ENCODE measurements at places on chromosomes 6 and 20.

- DNase-seq = no peak
These were observed 25.3 kb downstream of the MDFI start for GRCh38 chr6:41663568-41663967.

- DNase-seq = no peak
These were observed 91.7 kb downstream of the GJA10 start for GRCh38 chr6:89985751-89986493.

GRCh38 chr6:107698146-107698545 lies 126.0 kb downstream of the SCML4 start:
- no peak for DNase-seq

GRCh38 chr6:146551545-146551944 lies 7.9 kb downstream of the RAB32 start:
- DNase-seq = no peak

- no peak for DNase-seq
These were observed 23.7 kb upstream of the FUCA2 start for GRCh38 chr6:143535189-143535614.

DNA sequence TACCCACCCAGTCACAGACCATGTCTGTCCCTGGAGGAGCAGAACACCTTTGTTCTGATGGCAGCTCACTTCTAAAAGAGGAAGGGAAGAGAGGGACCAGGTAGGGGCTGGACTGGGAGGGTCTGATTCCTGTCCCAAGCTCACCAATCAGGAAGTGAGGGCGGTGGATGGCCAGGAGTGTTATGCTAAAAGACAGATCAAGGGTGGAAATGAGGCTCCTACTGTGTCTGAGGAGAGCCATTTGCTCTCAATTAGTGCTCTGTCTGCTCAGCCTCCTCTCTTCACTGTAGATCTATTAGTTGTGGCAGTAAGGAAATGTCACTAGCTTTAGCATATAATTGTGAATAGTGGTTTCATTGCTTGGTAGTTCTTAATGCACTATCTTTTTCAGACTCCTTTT lies 72.5 kb downstream of the ARMC2 start:
- DNase-seq = no peak

DNA sequence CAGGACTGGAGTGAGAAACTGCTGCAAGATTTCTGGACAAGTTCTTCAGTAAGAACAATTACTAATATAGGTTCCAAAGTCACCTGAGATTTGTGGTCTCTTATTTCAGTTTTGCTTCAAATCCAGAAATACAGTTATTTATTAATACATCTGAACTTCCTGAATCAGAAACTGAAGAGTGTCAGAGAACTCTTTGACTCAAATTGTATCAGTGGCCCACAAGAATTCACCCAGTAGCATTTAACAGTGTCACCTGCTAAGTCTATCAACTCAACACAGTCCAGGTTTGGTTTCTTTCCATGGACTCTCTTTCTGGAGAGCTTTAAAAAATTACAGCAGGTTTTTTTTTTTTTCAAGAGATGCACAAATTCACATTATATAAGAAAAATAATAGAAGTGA lies 18.8 kb upstream of the NHSL1 start:
- DNase-seq = no peak

GRCh38 chr6:131321589-131321988 lies 186.3 kb downstream of the AKAP7 start:
- no peak for DNase-seq

DNA sequence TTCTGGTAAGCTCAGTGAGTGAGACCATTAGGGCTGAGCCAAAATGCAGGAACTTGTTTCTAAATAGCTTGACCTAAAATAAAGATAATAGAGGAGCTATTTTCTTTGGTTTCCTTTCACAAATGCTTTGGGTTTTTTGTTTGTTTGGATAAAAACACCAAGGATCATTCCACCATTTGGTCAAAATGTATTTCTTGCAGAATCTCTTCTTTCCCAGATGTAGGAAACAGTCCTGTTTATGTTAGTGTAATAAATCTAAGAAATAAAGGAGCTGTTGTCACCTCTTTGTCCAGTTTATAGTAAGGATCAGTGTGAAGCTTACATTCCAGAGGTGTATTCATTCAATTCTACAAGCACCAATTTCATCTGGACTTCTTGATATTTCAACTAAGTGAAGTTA lies 297.8 kb downstream of the GJA1 start:
- DNase-seq = no peak

DNA sequence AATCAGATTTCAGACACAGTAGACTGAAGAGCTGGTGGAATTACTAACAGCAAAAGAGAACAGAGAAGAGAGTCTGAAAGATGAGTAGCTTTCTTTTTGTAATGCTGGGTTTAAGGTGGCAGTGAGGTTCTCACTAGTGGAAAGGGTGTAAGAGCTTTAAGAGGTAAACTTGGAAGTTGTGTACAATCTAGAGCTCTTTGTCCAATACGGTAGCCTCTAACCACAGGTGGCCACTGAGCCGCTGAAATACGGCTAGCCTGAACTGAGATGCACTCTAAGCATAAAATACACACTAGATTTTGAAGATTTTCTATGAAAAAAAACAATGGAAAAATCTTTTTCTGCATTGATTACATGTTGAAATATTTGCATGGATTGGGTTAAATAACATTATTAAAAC lies 4.0 kb downstream of the ELOVL2 start:
- DNase-seq = no peak

GRCh38 chr6:169162249-169162648 lies 91.4 kb downstream of the THBS2 start:
- no peak for DNase-seq

- no peak for DNase-seq
These were observed 75.8 kb downstream of the BCKDHB start for GRCh38 chr6:80182308-80182707.

DNA sequence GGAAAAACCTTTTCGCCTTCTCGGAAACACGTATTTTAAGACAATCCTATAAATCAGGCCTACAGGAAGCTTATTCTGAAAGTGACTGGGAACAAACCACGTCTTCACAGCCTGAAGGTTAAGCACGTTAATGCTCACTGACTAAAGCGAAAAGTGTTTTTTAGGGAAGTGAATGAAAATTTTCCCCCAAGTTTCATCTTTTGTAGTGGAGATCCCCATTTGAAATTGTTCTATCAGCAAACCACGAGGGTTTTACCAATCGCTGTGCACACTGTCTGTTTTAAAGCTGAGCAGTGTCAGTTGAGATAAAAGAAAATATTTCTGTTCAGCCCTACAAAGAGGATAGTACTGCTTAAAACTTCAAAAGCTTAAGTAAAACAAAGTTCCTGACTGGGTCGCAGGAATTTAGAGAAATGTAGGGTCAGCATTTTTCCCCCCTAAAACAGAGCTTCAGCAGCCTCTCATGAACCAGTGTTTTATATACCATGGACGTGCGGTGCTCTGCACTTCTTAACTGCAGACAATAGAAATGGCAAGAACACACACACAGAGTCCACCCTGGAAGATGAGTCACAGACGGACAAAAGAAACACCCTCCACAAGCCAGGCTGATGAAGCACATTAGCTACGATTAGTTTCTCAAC lies 34.9 kb downstream of the SLC22A23 start:
- DNase-seq = no peak

GRCh38 chr6:16904957-16905356 lies 143.7 kb upstream of the ATXN1 start:
- DNase-seq = no peak

Data from left colon (tissue), 2 donors.